Stimulated activated CD8-positive, alpha-beta memory T cell treated with anti-CD3 and anti-CD28 coated beads, Interleukin-7, amount 100 ng/mL, for 48 hours (primary cell): ENCODE measurements at places on chromosomes 3 and 15.

- no peak for DNase-seq
These were observed 7.0 kb downstream of the CHST13 start for GRCh38 chr3:126531051-126531330.

DNA sequence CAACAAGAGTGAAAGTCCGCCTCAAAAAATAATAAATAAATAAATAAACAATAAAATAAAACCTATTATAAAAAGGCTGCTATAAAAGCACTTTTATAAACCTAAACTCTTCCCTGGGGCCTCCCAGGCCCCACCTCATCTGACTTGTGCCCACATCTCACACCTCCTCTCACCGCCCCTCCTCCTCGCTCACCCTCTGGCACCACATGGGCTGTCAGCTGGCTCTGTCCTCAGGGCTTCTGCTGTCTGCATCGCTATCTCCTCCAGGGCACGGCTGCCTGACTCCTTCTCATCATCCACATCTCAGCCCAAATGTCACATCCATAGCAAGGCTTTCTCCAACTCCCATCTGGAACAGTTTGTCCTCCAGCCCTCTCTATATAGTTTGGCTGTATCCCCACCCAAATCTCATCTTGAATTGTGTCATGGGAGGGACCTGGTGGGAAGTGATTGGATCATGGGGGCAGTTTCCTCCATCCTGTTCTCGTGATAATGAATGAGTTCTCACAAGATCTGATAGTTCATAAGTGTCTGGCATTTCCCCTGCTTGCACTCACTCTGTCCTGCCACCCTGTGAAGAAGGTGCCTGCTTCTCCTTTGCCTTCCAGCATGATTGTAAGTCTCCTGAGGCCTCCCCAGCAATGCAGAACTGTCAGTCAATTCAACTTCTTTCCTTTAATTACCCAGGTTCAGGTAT, 8.8 kb upstream of the SH3BP5 start:
- no peak for DNase-seq

DNA sequence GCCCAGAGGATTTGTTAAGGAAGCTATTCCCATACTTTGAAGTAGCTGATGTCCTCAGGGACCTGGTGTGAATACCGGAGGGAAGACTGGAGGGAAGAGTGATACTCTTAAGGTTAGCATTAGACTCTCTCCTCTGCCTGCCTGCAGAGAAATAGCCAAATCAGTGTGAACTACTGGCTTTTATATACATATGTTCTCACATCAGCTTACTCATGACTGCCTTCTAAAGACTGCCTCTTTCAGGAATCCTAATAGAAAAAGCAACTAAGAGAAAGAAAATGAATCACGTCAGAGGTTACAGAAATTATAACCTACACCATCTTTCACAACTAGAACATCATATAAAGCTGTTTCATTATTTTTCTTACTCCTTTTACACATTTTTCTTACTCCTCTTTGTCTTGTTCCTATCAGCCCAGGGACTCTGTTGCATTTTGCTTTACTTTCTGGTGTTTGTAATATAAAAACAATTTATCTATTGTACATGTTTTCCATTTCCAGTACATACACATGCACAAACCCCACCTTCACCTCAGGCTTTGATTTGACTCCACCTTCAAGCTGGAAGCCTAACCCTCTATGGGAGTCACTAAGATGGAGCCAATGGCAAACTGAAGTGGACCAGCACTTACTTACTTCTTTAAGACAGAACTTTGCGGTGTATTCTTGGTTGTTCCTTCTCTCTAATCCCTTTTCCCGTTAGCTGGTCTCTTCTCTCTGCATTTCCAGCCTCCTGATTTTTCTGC, 257.7 kb upstream of the UBE2E1 start:
- no peak for DNase-seq

DNA sequence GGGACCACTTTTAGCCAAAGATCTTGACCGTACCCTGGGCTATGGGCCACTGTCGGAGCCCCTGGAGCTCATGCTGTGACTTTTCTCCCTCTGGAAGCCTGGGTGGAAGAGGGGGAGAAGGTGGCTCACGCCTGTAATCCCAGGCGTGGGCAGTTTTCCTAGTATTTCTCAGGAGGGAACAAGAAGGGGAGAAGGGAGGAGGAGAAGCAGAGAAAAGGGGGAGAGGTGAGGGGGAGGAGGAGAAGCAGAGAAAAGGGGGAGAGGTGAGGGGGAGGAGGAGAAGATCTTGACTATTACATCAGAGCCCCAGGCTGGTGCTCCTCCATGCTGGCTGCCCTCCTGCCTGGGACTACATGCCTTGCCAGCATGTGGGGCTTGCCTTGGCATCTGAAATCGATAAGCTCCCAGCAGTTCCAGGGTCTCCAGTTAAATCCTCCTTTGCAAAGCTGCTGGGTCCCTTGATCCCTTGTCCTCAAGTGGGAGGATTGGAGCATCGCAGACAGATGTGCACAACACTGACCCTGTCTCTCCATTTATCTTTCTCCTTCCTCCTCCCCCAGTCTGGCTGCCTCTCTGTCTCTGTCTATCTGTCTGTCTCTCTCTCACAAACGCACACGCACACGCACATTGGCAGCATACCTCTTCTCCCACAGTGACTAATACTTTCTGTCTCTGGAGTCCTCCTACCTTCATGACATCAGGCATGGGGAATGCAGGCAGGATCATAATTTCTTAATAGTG, 41.6 kb downstream of the MRAS start:
- DNase-seq: no peak

GRCh38 chr15:95323796-95324195, 1006.7 kb upstream of the NR2F2 start:
- DNase-seq: no peak

DNA sequence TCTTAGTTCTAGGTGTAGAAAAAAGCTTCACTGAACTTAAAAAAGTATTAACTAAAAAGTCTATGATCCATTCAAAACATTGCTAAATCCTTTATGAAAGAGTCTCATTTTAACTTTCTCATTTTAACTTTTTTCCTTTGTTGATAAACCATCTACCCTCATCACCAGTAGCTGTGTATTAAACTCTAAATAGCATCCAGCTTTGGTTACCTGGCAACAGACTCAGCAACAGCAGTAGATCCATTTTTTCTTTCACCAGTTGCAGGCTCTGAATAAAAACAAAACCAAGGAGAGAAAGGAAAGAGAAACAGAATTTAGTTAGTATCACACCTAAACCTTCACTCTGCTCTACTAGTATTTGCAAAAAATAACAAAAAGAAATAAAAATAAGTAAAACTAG, 51.6 kb downstream of the TP53BP1 start:
- no peak for DNase-seq

- DNase-seq: no peak
These were observed 14.2 kb downstream of the RAP2B start for GRCh38 chr3:153176197-153176596.

DNA sequence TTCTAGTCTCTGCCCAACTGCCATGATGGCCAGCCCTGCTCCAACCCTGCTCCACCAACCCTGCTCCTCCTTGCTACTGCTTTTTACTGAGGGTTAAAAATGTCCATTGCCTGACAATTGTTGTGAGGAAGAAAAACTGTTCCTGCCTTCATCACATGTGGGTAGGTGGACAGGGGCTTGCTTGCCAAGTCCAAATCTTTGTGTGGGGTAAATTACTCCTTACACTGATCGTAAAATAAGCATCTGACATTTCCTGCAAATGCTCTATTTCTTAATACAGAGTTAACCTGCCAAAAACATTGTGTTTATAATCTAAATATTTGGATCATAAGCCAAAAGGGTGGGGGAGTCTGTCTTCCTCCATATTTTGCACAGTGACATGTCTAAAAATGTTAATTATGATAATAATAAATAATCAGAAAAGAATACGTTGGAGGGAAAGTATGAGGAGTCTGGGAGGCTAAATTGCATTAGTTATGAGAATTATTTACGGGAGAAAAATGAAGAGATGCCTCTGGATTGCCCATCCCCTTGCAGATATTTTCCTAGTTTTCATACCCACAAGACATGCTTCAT, 242.5 kb upstream of the TBL1XR1 start:
- no peak for DNase-seq

- DNase-seq: no peak
These were observed 154.3 kb upstream of the CCDC54 start for GRCh38 chr3:107222907-107223306.

DNA sequence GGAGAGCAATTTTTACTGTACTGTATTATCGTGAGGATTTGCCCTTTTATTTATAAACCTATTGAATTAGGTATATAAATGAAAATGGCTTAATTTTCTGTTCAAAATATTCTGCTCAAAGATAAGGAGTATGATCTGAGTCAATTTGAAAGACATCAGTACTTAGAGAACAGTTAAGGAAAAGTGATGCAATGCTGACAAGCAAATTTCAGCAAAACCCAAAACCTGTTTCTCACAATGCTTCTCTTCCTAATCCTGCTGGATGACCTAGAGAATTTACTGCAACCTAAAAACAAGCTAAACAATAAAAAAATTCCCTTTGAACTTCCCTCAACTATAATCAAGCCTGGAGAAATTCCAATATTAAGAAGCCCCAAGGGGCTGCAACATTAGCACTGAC, 82.7 kb downstream of the RFX7 start:
- no peak for DNase-seq

- no peak for DNase-seq
These were observed 69.6 kb downstream of the ATP10A start for GRCh38 chr15:25793354-25794050.

- DNase-seq: no peak
These were observed 33.5 kb downstream of the CCDC13 start for GRCh38 chr3:42739401-42740158.

GRCh38 chr3:156150434-156151066, 30.2 kb downstream of the KCNAB1 start:
- no peak for DNase-seq

GRCh38 chr15:83205725-83206324, 1.8 kb downstream of the HDGFL3 start:
- no peak for DNase-seq

- DNase-seq: no peak
These were observed 38.5 kb upstream of the TFRC start for GRCh38 chr3:196120291-196120951.

DNA sequence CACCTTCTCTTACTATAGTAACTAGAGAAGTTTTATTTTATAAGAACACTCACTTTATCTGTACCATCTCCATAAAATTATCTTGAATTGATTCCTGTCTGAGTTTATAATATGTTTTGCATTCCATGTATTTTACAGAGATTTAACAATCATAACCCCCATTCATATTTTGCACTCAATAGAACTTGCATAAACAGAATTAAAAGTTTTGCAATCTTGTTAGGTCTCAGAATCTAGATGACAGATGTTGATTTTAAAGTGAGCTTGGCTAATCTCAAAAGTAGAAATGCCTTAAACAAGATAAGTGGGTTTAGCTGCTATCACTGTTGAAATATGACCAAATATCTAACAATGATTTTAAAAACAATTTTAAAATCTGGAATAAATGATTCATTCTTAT, 107.9 kb upstream of the EPHA6 start:
- no peak for DNase-seq

- DNase-seq: no peak
These were observed 23.9 kb upstream of the XIRP1 start for GRCh38 chr3:39216176-39216790.

- DNase-seq: no peak
These were observed 249.5 kb downstream of the SQOR start for GRCh38 chr15:45884289-45884688.

DNA sequence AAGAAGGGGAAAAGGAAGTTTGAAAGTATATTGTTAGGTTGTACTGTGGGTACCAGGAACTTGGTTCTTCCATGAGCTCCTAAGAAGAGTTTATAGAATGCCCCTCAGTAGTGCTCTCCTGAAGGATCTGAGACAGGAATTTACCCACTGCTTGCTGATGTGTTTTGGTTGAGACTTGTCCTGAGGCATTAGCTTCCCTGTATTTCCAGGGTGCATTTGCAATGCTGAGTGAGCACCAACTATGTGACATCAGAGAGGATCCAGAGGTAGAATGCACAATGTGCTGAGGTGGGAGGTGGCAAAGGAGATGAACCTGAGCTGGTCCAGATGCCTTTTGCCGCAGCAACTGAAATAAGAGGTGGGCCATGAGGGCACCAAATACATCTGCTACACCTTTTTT, 64.3 kb upstream of the LRRC3B start:
- DNase-seq: no peak

- no peak for DNase-seq
These were observed 141.8 kb downstream of the FILIP1L start for GRCh38 chr3:99972380-99973104.

- no peak for DNase-seq
These were observed 67.6 kb downstream of the TP63 start for GRCh38 chr3:189698811-189699210.

DNA sequence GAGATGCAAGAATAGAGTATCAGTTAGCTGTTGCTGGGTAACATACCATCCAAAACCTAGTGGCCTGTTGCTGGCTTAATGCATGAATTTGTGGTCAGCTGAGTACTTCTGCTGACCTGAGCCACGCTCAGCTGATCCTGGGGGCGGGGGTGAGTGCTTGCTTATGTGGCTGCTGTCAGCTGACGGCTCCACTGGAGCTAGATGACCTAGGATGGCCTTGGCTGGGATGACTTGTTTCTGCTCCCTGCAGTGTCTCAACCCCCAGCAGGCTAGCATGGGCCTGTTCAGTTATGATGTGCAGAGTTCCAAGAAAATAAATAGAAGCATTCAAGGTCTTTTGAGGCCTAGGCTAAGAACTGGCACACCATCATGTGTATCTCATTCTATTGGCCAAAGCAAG, 63.9 kb downstream of the FBLN2 start:
- no peak for DNase-seq

GRCh38 chr15:25565470-25566264, 126.8 kb upstream of the UBE3A start:
- no peak for DNase-seq

DNA sequence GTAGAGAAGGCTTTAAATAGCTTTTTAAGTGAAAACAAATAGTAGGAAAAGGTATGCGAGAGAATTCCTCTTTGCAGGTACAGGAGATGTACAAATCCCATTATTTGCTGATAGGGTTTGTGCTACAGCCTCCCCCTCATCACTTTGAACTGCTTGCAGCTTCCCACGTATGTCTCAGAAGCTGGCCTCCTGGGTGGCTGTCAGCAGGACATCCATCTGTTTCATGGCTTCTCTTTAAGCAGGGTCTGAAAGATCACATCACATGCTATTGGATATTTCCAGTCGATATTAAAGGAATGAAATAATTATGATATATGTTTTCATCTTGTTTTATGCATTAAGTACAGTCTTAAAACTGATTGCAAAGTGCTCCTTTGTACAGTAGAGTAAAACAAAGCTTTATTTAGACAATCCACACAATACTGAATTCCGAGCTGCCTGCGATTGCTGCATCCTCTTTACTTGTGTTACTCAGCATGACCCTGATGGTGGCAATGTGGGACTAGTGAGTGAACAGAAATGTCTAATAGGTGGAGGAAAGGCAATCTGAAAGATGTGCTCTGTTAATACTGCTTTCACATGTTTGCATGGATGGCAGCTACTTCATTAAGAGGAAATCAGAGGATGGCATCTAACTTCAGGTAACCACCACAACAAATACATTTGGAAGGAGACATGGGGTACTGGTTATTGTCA, 930.6 kb upstream of the SEMA6D start:
- DNase-seq: no peak

GRCh38 chr15:90690585-90690984, 26.6 kb upstream of the BLM start:
- no peak for DNase-seq
